ENCODE measurements at places on chromosomes 16 and 17.

DNA sequence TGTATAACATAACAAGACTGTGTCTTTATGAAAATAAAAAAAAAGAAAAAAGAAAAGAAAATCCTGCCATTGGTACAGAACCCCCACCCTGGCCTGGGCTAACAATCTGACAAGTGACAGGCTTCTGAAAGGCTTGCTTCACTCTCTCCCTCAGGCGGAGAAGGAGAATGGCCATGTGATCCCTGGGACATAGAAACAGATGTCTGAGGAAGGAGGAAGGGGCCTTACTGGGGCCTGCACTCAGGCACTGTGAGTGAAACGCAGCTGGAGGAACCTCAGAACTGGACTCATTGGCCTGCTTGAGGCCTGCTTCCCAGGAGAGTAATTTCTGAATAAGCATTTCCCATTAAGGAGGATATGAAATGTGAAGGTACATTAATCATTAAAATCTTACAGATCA is 17.5 kb downstream of the MAP3K14 start:
- no peak for DNase-seq

DNA sequence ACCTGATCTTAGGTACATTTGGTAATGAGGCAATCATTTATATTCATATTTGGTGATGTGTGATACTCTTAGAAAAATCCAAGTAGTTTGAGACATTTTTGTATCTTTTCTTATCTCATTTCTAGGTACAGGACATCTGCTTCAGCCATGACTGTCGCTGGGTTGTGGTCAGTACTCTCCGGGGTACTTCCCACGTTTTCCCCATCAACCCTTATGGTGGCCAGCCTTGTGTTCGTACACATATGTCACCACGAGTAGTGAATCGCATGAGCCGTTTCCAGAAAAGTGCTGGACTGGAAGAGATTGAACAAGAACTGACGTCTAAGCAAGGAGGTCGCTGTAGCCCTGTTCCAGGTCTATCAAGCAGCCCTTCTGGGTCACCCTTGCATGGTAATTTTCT is 312.2 kb downstream of the BCAS3 start:
- DNase-seq: no peak

DNA sequence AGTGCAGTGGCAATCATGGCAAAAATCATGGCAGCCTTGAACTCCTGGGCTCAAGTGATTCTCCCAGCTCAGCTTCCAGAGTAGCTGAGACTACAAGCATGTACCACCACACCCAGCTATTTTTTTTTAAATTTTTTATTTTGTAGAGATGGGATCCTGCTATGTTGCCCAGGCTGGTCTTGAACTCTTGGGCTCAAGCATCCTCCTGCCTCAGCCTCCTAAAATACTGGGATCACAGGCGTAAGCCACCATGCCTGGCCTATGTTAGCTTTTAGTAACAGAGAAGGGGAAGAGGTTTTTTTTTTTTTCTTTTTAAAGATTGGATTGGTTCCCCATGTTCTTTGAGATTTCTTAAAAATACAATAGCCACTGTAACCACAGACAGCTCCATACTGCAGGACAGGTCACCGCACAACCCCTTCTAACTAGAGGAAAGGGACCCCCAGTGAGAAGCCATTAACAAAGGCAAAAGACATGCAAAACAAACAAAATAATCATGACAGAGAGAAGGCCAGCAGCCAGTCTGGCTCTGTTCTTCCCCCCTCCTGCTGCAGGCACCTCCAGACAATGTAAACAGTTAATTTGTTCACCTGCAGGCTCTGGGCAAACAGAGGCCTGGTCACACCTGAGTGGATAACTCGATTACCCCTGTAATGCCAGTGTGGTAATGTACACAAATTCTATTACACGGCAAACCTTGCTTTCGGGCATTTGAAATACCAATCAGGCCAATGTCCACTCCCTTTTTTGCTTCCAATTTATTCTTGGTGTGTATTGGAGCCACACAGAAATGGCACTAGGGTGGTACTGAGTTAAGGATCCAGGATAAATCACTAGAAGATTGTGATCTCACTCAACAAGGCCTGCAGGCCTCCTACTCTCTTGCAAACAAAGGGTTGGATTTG is 52.9 kb downstream of the SNX11 start:
- no peak for DNase-seq

GRCh38 chr16:13150181-13150885 is 248.9 kb downstream of the SHISA9 start:
- DNase-seq: no peak
